ENCODE measurements at places on chromosomes 7 and 10. TPM values are rescaled to one million over a fixed set of nuclear protein-coding genes. Genes with fewer than 3 reads are reported as not detected.

IFIT1B gene
- total RNA-seq: not detected

INSYN2A gene
- total RNA-seq: not detected

FBXO24 gene
- 2.1 TPM for total RNA-seq

DYNC1I1 gene
- total RNA-seq: not detected

Measured in CD4-positive, alpha-beta memory T cell (primary cell).